ENCODE measurements at places on chromosomes 6 and 20. TPM values are rescaled to one million over a fixed set of nuclear protein-coding genes. Genes with fewer than 3 reads are reported as not detected.

Gene MTHFD1L
- total RNA-seq = 38.7 TPM

Gene ECT2L
- total RNA-seq = 0.10 TPM

DNA sequence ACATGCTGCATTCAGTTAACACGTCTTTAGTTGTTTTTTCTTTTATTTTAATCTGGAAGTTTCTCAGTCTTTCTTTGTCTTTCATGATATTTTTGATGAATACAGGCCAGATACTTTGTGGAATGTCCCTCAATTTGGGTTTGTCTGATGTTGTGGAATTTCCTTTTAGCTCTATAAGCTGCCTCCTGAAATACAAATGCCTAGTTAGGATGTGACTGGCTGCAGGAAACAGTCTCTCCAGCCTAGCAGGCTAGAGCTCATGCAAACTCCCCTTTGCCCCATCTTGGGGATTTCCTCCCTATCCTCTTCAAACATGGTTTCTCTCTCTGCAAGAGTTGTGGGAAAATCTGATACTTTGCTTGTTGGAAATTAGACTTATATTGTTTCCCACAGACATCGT is 89.3 kb upstream of the JAG1 start:
- DNase-seq = no peak

Gene SLC17A2
- not detected for total RNA-seq

Gene CTAGE9
- total RNA-seq = not detected

GRCh38 chr6:112557435-112557834 is 210.3 kb downstream of the RFPL4B start:
- no peak for DNase-seq

DNA sequence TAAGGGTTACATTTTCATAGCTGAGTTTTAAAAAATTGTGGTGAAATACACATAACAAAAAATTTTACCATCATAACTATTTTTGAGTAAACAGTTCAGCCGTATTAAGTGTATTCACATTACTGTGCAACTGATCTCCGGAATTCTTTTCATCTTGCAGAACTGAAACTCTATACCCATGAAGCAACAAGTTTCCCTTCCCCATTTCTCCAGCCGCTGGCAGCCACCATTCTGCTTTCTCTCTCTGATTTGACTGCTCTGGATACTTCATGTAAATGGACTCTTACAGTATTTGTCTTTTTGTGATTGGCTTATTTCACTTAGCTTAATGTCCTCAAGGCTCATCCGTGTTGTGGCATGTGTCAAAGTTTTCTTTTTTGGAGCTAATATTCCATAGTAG is 341.6 kb downstream of the QKI start:
- DNase-seq = no peak

- peak; percentile 67 for DNase-seq
These were observed 58.4 kb downstream of the PDE7B start for GRCh38 chr6:135909737-135910387.

Measured in renal cortical epithelial cell (primary cell).